Kidney epithelial cell (primary cell): ENCODE measurements at places on chromosomes 3 and 15. TPM values are rescaled to one million over a fixed set of nuclear protein-coding genes. Genes with fewer than 3 reads are reported as not detected.

DNA sequence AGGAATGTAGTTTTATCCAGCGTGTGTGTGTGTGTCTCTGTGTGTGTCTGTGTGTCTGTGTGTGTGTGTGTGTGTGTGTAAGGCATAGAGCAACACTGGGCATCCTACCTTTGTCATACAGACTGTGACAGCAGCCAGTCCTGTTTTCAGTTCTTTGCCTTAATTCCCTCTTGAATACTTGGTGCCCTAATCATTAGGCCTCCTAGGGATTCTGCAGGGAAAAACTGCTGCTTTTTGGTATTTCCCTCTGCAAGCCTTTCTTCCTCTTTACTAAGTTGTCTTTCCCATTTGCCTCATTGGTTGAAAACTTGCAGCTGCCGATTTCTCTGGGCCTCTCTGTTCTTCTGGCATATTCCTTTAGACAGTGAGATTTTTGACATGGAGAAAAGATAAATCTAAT, 9.2 kb downstream of the SLC25A36 start:
- no peak for DNase-seq

DNA sequence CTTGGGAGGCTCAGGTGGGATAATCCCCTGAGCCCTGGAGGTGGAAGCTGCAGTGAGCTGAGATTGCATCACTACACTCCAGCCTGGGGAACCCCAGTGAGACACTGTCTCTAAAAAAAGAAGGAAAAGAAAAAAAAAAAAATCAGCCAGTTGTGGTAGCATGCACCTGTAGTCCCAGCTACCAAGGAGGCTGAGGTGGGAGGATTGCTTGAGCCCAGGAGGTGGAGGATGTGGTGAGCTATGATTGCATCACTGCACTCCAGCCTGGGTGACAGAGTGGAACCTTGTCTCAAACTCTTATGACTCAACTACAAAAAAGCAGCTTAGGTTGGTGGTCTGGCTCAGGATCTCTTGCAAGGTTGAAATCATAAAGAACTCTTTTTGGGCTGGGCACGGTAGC, 19.3 kb upstream of the GPX1 start:
- DNase-seq = no peak

GRCh38 chr3:43289841-43290470, 3.6 kb downstream of the SNRK start:
- DNase-seq = no peak

DNA sequence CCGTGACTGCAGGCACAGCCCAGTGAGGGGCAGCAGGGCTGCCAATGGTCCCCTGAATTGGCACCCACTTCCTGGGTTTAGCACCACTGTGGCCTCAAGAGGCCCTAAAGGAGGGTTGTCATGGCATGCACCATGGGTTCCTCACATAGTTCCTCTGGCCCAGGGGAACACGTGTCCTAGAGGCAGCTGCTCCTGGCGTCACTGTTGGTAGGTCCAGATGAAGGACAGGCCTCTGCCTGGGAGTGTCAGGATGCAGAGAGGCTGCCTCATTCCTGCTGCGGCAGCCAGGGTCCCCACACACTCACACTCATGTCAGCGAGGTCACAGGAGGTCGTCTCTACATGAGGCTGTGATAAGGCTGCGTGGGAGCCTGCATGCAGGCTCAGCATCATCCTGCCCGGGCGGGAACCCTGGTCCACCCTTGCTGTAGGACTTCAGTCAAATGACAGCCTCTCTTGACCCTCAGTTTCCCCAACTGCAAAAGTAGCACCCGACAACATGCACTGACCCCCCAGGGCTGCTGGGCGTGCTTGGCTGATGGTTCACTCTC, 26.1 kb upstream of the SFMBT1 start:
- DNase-seq = no peak

- DNase-seq = no peak
These were observed 567.8 kb downstream of the ZPLD1 start for GRCh38 chr3:103002425-103003176.

GRCh38 chr3:167772992-167773391, 37.5 kb downstream of the SERPINI1 start:
- DNase-seq = no peak

- no peak for DNase-seq
These were observed 248.5 kb downstream of the TIGIT start for GRCh38 chr3:114542359-114542758.

DNA sequence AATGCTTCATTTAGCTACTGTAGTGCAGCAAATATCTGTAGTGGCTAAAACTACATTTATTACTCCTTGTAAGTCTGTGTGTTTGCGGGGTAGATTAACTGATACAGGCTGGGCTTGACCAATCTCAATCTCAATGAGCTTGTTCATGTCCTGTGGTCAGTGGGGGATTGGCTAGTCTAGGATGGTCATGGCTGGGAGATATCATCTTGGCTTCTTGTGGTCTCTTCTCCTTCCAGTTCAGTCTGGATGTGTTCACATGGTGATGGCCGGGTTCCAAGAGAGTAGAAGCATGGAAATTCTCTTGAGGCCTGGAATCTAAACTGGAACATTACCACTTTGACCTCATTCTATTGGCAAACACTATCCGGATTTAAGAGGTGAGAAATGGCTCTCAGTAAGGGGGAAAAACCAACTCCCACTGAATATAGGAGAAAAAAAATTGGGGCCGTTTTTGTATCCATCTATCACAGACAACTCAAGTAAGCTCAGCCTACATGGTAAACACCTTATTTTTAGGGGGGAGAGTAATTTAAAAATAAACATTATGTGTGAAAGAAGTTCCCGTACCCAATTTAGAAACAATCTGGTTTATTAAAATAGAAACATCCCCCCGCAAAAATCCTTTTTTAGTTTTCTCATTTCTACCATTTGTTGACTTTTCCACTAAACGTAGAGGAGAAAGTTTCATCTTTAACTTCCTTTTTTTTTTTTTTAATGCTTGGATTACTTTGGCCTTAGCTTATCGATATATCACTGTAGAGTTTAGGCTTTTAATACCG, 284.9 kb upstream of the TBC1D5 start:
- no peak for DNase-seq

DNA sequence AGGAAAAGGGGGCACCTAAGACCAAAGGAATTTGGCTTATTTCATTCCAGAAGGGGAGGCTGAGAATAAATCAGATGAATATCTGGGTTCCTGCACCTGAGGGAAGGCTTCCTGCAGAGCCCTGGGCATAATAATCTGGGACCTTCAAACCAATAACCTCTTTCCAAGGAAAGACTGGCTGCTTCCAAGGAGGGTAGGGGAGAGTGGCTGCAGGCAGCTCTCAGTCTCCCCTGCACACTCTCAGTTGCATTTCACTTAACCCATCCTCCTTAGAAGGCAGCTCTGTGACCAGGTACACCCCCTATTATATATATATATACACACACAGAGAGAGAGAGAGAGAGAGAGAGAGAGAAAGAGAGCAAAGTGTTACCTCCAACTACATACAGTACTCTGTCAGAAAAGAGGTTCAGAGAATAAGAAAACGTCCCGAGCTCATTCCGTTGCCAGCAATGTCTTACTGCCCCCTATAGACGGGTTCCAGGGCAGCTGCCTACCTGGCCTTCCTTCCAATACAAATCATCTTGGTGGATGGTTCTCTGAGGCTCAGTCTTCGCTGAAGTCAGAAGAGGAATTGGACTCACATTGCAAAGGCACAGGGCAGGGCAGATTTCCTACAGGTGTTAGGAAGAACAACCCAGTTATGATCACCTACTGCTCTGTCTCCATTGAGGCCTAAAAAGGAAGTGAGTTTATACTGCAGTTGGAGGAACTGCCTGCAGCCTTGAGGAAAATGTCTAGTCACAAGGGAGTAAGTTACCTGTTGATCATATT, 26.1 kb downstream of the CAPN3 start:
- DNase-seq = no peak

- no peak for DNase-seq
These were observed 597.9 kb downstream of the TAFA4 start for GRCh38 chr3:68334367-68334986.

- no peak for DNase-seq
These were observed 9.2 kb upstream of the VIPR1 start for GRCh38 chr3:42493126-42493797.

- no peak for DNase-seq
These were observed 53.2 kb downstream of the ACAD9 start for GRCh38 chr3:128932516-128933212.

DNA sequence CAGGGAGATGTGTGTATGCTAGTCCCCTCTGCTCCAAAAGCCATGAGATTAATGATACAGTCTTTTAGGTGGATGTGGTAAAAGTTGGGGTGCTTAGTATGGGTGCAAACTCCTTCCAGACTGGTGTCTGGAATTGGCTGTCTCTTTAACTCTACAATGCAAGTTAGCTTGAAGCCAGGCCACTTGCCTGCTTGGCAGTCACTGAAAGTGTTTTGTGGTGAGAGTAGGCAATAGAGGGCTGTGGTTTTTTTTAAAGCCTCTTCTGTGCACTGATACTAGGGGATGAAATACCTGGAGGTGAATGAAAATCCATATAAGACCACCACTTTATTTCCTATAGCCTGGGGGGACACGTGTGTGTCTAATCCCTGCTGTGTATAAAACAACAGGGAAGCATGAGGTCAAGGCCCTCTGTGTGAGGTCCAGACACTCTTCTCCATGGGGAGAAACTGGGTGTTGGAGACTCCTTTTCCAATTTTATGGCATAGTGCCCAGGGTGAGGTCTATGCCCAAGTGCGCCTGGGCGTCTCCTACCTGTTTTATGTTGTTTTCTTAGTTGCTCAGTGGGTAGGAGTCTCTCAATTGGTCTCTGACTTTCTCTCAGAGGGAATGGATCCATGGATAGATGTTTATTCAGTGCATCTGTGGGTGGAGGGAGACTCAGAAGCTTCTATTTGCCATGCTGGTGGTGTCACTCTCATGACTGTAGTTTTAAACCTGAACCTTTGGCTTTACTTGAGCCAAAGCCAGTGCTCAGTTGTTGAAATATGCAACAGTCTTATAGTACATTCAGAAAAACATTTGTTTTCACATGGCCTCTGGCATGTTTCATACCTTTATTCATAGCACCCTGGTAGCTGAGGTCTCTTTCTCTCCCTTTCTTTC, 327.8 kb upstream of the ATP11B start:
- no peak for DNase-seq

Gene KLHL25
- 13.2 and 14.8 TPM in 2 replicates for total RNA-seq

Gene CCDC54
- not detected in 2 replicates for total RNA-seq

Gene ANKRD34C
- not detected in 2 replicates for total RNA-seq

Gene SCN11A
- total RNA-seq = 0.04 and 0.27 TPM in 2 replicates

Gene FETUB
- not detected in 2 replicates for total RNA-seq

Gene ZIC4
- total RNA-seq = not detected in 2 replicates
